ENCODE measurements at places on chromosomes 6 and 20.

GRCh38 chr6:34919651-34920050 lies 30.6 kb downstream of the ANKS1A start:
- no peak for DNase-seq

DNA sequence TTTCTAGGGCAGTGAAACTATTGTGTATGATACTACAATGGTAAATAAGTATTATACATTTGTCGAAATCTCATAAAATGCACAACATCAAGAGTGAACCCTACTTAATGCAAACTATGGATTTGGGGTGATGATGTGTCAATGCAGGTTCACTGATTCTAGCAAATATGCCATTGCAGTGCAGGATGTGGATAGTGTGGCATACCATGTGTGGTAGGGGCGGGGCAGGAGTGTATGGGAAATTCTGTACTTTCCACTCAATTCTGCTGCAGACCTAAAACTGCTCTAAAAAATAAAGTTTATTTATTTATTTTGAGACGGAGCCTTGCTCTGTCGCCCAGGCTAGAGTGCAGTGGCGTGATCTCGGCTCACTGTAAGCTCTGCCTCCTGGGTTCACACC lies 44.3 kb downstream of the ABHD12 start:
- DNase-seq = no peak

- no peak for DNase-seq
Observed at GRCh38 chr6:96610019-96610418, 47.1 kb downstream of the FHL5 start.

- no peak for DNase-seq
Observed at GRCh38 chr6:112502351-112503090, 155.4 kb downstream of the RFPL4B start.

DNA sequence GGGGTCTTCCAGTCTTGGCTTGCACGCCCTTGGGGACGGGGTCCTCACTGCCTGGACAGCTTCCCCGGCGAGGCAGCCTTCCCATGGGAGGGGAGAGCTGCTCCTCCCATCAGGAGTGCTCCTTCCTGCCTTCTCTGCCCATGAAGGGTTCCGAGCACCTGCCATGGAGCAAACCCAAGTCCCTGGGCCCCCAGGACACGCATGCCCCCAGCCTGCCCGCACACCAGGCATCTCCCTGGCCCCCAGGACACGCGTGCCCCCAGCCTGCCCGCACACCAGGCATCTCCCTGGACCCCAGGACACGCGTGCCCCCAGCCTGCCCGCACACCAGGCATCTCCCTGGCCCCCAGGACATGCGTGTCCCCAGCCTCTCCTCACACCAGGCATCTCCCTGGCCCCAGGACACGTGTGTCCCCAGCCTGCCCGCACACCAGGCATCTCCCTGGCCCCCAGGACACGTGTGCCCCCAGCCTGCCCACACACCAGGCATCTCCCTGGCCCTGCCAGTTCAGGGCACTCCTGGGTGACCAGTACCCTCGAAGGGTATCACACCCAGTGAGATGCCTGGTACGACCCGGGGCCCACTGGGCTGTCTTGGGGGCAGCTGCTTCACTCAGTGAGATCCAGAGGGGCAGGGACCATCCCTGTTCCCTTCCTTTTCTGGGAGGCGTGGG lies 21.7 kb downstream of the COL20A1 start:
- DNase-seq = no peak

DNA sequence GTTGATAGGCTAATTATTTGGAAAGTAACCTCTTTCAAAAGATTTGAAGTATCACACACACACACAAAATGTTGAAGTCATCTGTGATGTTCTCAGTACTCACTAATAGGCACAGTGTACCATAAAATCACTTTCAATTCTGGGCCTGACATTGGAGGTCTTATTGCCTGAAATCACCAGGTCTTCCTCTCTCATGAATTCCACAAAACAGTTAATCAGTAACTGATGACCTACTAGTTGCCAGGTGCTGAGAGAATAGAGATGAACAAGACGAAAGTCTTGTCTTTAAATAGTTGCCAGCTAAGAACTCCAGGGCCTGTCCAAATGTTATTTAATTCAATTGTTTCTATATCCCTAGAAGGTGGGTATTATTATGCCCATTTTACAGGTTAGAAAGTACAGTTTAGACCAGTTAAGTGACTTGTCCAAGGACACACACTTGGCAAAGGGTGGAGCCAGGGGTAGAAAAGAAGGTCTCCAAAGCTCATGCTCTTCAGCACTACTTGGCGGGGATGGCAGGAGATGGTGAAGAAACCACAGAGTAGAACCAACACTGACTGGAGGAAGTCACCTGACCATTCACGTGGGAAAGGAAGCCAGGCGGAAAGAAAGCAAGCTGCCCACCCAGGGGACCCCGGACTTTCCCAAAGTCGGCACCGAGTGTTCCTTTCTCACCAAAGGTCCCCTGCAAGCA lies 116.4 kb downstream of the KIF6 start:
- no peak for DNase-seq

DNA sequence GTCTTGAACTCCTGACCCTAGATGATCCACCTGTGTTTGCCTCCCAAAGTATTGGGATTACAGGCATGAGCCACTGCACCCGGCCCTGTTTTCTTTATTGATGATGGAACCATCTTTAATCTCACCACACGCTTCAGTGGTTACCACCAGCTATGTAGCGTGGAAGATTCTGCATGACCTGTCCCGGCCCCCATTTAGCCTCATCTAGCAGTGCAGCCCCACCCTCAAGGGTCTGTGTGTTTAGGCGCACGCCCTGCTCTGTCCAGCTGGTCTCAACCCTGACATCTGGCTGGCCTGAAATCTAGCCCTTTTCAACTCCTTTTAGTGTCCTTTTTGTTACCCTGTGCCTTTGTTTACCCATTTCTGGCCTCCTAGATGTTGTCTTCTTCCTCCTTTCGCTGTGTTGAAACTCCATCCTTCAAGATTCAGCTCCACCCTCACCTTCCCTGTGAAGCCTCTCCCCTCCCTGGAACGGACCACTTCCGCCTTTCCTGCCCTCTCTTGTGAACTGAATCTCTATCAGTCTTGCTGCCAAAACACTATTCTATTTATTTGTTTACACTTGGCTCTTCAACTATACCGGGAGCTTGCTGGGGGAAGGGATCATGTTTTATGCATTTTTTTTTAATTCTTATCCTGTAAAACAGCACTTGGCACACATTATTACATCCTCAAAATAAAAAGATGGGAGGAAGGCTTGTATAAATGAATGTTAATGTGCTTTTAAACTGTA lies 101.0 kb upstream of the MTHFD1L start:
- no peak for DNase-seq

DNA sequence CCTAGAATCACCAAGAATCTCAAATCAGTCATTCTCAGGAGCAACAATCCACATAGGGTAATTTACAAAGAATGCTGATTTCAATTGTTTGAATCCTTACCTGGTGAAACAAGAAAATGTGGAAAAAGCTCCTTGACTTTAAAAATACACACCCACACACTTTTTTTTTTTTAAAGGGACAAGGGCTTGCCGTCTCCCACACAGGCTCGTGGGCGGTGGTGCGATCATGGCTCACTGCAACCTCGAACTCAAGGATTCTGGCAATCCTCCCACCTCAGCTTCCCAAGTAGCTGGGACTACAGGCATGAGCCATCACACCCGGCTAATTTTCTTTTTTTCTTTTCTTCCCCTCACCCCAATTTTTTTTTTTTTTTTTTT lies 30.7 kb downstream of the PARD6B start:
- no peak for DNase-seq

GRCh38 chr20:45833883-45834796 lies 541 bp downstream of the SNX21 start:
- no peak for DNase-seq

- no peak for DNase-seq
Observed at GRCh38 chr20:54067606-54068174, 2.7 kb downstream of the BCAS1 start.

GRCh38 chr6:139497345-139497961 lies 123.0 kb upstream of the CITED2 start:
- no peak for DNase-seq

GRCh38 chr6:157223511-157223910 lies 99.8 kb downstream of the TMEM242 start:
- DNase-seq = no peak

GRCh38 chr6:26351544-26351953 lies 13.4 kb upstream of the BTN3A2 start:
- DNase-seq = no peak

- no peak for DNase-seq
Observed at GRCh38 chr20:62663145-62664018, 21.1 kb downstream of the SLCO4A1 start.

GRCh38 chr6:11035616-11036350 lies 8.3 kb downstream of the ELOVL2 start:
- DNase-seq = no peak

DNA sequence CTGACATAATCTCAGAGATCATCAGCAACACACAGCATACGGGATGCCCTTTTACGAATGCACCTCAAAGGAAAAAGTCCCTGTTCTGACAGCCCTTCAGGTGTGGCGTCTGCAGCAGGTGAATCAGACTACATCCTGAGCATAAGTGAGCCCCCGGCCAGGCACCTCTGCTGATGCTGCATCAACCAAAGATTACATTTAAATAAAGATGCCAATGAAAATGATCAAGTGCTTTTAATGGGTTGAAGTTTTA lies 58.7 kb downstream of the INSM1 start:
- DNase-seq = no peak

GRCh38 chr6:125798734-125799508 lies 8.2 kb downstream of the NCOA7 start:
- no peak for DNase-seq

DNA sequence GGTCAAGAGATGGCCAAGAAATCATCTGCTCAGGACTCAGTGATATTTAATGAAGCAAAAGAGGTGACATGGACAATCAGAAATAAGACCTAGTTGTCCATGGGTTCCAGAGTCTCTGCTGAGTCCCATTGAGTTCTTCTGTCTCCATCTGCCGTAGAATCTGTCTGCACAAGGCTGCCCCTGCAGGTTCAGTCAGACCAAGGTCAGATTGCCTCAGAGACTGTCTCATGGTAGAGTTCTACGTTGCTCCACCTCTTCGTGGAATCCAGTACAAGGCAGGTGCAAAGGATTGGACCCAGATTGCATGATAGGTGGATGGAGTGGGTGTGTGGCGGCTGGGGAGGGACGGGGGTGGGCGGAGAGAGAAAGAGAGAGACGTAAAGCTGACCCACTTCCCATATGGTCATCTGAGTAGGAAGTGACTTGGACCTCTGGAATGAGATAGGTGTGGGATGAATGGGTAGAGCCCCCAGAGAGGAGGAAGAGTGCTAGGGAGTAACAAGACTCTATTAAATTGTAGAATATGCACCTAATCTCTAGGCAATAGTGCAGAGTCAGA lies 75.3 kb downstream of the SOBP start:
- DNase-seq = no peak

GRCh38 chr6:157488716-157489118 lies 107.7 kb downstream of the ZDHHC14 start:
- no peak for DNase-seq

DNA sequence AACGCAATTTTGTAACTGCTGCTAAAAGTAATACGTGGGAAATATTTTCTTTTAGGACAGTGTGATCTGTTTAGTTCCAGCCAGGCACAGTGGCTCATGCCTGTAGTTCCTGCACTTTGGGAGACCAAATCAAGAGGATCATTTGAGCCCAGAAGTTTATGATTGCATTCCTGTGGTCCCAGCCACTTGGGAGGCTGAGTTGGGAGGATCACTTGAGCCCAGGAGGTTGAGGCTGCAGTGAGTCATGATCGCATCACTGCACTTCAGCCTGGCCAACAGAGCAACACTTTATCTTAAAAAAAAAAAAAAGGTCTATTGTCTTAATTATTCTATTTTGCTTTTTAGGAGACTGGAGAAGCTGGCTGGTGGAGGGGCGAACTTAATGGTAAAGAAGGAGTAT lies 101.5 kb downstream of the CD2AP start:
- DNase-seq = no peak

DNA sequence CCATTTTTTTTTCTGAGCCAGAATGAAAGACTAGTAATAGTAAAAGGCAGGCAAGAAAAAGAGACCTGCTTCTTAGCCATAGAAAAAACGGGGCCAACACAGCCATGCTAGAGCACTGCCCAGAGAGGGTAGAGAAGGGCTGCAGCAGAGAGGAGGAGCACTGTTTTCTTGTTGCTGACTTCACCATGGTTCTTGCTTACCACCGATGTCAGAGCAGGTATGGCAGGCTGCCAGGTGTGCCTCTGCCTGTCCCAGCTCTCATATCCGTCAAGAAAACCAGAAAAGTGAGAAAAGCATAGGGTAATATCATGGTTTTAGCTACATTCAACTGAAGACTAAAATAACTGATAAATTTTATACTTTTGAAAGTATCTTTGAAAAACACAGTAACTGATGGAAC lies 60.7 kb downstream of the DTNBP1 start:
- no peak for DNase-seq

DNA sequence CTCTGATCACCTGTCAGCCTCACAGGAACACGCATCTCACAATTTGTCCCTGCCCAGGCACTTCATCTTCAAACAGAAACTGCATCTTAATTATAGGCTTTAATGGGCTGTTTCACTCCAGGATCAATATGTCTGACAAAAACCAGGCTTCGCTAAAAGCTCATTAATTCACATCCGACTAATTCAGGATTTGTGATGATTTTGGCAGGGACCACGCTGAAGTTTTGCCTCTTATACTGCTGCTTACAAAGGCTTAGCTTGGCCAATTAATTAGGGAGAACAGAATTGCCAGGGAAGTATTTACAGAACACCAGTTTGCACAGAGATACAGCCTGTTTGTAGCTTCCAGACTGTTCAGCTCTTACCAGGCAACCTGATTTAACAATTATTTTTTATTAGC lies 541.0 kb upstream of the SPTLC3 start:
- DNase-seq = no peak

DNA sequence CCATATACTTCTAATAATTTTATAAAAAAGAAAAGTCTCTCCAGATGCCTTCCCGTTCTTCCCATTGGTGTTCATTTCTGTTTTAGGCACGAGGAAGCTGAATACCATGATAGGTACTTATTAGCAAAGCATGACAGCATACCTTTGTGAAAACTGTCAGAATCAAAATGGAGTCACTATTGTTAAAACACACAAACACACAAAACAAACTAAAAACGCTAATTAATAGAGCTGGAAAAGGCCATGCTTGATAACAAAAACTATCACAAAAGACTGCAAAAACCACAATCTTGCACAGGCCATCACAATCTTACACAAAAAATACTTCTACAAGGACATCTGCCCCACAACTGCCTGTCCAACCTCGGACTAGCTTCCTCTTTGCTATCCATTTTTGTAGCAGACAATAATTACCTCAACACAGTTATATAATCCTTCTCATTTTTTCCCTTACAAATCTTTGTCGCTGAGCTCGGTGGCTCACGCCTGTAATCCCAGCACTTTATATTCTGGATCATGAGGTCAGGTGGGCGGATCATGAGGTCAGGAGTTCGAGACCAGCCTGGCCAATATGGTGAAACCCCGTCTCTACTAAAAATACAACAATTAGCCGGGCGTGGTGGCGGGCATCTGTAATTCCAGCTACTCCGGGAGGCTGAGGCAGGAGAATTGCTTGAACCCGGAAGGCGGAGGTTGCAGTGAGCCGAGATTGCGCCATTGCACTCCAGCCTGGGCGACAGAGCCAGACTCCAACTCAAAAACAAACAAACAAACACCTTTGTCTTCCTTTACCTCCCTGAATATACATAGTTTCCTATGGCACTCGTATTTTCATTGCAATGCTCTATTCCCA lies 3.2 kb upstream of the ABT1 start:
- no peak for DNase-seq
